ENCODE measurements at places on chromosomes 3 and 15.

- peak; percentile 80 for DNase-seq
These were observed 32.1 kb upstream of the DENND4A start for GRCh38 chr15:65824031-65824743.

DNA sequence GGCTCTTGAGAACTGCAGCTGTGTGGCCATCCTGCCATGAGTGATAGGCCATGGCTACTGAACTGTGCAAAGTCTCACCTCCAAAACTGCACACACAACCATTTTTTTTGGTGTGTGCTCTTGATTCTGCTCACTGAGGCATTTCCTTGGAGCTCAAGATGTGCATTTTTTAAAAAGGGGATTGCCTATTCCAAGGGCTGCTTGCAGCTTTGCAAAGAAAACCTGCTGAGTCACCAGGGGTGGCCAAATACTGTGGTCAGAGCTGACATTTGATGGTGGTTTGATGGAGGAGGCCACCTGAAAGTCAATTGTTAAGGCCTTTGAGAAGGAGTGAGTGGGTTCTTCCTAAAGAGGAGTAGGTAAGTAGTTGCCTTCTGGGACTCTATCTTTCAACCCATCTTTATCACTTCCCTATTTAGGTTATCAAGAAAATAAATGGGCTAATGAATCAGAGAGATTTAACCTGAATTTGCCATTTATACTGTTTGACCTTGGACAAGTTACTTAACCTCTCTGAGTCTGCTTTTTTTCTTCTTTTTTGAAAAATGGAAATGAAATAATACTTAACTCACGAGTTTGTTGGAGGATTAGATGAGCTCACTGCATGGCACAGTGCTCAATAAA, 87.9 kb downstream of the CHST2 start:
- peak; percentile 64 for DNase-seq

GRCh38 chr3:42247576-42248027, 18.4 kb downstream of the CCK start:
- peak; percentile 77 for DNase-seq

GRCh38 chr3:35970793-35971192, 331.5 kb downstream of the ARPP21 start:
- no peak for DNase-seq

DNA sequence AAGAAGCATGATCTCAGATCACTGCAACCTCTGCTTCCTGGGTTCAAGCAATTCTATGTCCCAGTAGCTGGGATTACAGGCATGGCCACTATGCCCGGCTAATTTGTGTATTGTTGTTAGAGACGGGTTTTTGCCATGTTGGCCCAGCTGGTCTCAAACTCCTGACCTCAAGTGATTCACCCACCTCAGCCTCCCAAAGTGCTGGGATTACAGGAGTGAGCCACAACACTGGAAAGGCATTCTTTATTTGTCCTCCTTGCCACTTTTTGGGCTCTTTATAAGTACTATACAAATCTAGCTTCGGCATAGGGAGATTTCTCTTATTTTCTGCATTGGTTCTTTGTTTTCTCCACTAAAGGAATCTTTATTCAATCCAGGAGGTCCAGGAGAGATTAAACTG, 18.6 kb downstream of the CMTM8 start:
- no peak for DNase-seq

Data from adipocyte (in vitro differentiated cells).